ENCODE measurements at places on chromosomes 2 and 18.

DNA sequence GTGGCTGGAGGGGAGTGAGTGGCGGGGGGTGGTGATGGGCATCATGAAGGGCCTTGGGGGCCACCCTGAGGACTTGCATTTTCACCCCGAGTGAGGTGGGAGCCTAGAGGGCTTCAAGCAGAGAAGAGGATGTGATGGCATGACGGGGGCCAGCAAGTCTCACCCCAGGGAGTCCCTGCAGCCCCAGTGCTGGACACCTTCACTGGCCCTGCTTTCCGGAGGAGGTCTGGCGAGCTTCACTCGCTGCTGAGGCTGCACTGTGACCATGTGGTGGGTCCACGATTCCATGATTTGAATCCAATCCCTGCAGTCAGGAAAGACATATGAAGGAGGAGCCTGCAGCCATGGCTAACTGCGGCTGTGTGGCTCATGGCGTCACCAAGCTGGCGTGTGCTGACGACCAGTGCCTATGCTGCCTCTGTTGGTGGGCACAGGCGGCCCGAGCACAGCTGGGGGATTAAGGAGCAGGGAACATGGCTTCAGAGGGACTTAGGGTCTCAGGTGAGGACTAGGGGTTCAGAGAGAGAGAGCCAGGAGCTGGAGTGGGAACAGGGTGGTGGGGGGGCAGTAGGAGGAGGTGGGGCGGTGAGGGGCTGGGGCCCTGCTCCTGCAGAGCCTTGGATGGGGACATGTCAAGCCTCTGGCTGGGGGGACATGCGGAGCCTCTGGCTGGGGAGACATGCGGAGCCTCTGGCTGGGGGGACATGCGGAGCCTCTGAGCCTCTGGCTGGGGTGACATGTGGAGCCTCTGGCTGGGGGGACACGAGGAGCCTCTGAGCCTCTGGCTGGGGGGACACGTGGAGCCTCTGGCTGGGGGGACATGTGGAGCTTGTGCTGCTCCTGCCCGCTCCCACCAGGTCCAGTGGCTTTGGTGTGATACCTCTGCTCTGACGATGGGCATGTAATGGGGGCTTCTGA lies 3.6 kb downstream of the ZAP70 start:
- no peak for DNase-seq

- no peak for DNase-seq
These were observed 363.5 kb downstream of the GRB14 start for GRCh38 chr2:164257742-164258141.

- no peak for DNase-seq
These were observed 311.6 kb downstream of the DSC3 start for GRCh38 chr18:30730915-30731314.

- DNase-seq, result no peak
These were observed 375.5 kb downstream of the PARD3B start for GRCh38 chr2:204920776-204921175.

DNA sequence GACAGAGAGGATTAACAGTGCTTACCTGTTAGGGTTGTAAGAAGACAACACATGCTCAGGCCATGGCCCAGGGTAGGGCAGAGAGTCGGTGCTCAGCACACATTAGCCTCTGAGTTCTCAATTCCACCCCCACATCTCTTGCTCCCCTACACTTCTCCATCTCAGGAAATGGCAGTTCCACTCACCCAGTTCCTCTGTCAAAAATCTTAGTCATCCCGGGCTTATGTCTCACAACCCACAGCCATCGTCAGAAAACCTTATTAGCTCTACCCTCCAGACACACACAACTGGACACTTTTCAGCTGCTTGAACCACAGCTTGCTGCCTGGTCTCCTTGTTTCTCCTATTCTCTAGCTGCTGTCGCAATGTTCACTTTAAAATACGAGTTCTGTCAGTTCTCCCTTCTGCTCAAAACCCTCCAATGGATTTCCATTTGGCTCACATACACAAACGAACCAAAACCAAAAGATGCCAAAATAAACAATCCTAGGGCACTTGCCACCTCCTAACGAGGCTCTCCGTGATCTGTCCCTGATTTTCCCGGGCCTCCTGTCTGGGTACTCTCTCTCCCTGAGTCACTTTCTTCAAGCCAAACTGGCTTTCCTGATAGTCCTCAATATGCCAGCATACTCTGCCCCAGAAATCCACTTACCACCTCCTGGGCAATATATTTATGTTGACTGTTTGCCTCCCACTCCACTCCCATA lies 89.7 kb downstream of the KCTD1 start:
- no peak for DNase-seq

GRCh38 chr2:111030945-111031344 lies 89.8 kb upstream of the BCL2L11 start:
- DNase-seq, result no peak
